Psoas muscle (tissue), 8 donors: ENCODE measurements at places on chromosomes 2 and 18. TPM values are rescaled to one million over a fixed set of nuclear protein-coding genes. Genes with fewer than 3 reads are reported as not detected.

- no peak for DNase-seq
These were observed 1104.0 kb upstream of the PIK3C3 start for GRCh38 chr18:40851014-40851429.

DNA sequence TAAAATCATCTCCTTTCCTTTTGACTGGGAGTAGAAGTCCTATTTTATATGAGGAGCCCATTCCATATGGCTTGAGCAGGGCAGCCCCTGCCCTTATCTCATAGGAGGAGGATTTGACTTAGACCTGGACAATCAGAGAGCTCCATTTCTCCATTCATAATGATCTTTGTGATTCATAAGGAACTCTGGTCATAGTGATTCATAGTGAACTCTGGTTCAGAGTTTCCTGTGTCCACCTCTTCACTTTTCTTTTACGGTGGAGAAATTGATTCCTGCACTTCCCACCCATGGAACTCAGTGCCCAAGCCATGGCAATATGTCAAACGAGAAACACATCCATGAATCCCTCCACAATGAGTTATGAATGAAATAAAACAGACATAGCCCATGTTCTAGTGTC lies 12.8 kb upstream of the MYO3B start:
- no peak for DNase-seq

The CCDC141 gene
- total RNA-seq: 12.3 TPM

The UCN gene
- not detected for total RNA-seq

- DNase-seq: no peak
These were observed 106.8 kb downstream of the GRB14 start for GRCh38 chr2:164514491-164514890.

The KIAA2012 gene
- total RNA-seq: not detected

- no peak for DNase-seq
These were observed 7.2 kb upstream of the DCTN1 start for GRCh38 chr2:74387346-74387745.

DNA sequence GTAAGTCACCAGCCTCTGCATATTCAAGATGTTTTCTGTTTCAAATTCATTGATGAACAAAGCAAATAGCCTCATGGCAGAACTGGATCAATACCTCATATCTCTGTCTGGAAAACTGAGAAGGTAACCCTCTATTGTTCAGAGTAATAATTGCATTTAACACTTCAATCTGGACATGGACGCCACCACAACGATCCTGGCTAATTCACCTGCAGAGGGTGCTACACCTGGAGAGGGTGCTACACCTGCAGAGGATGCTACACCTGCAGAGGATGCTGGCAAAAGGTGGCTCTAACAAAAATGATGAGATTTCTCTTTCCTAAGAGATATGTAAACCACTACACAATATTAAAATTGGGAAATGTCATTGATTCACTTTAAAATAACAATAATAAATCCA lies 183.1 kb upstream of the HNRNPA3 start:
- no peak for DNase-seq

GRCh38 chr2:217994776-217995274 lies 8.0 kb downstream of the TNS1 start:
- no peak for DNase-seq

The CHRND gene
- 58.8 TPM for total RNA-seq

GRCh38 chr2:5385596-5385995 lies 306.6 kb upstream of the SOX11 start:
- DNase-seq: no peak

GRCh38 chr2:199882667-199883066 lies 28.4 kb upstream of the C2orf69 start:
- no peak for DNase-seq

GRCh38 chr18:79772108-79772864 lies 25.5 kb upstream of the KCNG2 start:
- no peak for DNase-seq

DNA sequence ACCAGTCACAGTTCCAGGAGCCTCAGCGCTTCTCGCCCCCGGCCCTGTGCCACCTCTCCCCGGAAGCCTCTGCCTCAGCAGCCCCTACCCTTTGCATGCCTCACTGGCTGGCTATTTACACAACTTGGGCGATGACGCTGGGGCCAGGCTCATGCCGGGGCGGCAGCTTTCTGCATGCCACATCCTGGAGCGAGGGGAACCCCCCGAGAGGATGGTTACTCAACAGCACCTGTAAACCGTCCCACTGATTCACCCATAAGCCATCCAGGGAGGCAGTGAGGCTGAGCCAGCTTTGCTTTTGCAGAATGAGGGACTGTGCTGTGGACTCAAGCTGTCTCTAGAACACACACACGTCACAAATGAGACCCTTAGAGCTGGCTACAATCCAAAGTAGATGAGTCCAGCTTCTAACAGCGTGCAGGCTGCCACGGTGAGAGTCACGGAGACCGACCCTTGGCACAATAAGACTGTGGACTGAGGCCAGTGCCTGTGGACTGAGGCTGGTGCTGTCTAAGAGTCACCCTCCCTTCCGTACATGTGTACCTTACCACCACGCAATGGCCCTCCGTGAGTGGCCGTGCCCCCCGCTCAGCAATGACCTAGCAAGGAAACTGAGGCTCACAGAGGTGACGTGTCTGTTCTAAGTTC lies 45.6 kb upstream of the ODC1 start:
- DNase-seq: no peak

GRCh38 chr2:231123362-231123898 lies 1.4 kb downstream of the HTR2B start:
- no peak for DNase-seq

- no peak for DNase-seq
These were observed 36.7 kb downstream of the DNMT3A start for GRCh38 chr2:25304826-25305596.

The LRP2 gene
- not detected for total RNA-seq

The CAVIN2 gene
- total RNA-seq: 18.1 TPM

The EPB41L3 gene
- 6.0 TPM for total RNA-seq

GRCh38 chr18:71398531-71398930 lies 1109.7 kb downstream of the SOCS6 start:
- no peak for DNase-seq

DNA sequence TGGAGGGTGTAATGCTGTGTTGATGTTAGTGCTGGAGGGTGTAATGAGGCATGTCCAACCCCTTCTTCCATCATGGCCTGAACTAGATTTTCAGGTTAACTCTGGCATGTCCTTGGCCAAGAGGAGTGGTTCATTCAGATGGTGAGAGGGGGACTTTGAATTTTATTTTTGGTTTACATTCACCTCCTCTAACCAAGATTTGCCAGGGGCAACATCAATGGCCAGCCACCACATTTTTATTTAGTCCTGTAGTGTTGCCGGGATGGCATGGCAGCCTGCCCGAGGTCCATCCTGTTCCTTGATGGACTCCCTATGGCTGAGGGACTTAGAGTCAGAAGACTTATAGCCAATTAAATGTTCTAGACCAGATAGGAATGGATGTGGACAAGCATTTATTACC lies 484.6 kb upstream of the HS6ST1 start:
- DNase-seq: no peak

The CD8B gene
- 0.43 TPM for total RNA-seq

The COBLL1 gene
- total RNA-seq: 5.6 TPM

The GPAT2 gene
- total RNA-seq: 7.8 TPM

- no peak for DNase-seq
These were observed 79.3 kb upstream of the GLI2 start for GRCh38 chr2:120656273-120656950.

The EEF1B2 gene
- total RNA-seq: 862 TPM

The TXNDC2 gene
- total RNA-seq: not detected

The PDE1A gene
- total RNA-seq: 1.8 TPM

GRCh38 chr2:9967053-9967775 lies 15.7 kb downstream of the GRHL1 start:
- no peak for DNase-seq

The CLEC4F gene
- not detected for total RNA-seq

GRCh38 chr2:120177001-120177621 lies 46.1 kb downstream of the TMEM185B start:
- DNase-seq: peak; percentile 70

- DNase-seq: no peak
These were observed 53.4 kb downstream of the ADI1 start for GRCh38 chr2:3465844-3466481.

The SH2D6 gene
- not detected for total RNA-seq

DNA sequence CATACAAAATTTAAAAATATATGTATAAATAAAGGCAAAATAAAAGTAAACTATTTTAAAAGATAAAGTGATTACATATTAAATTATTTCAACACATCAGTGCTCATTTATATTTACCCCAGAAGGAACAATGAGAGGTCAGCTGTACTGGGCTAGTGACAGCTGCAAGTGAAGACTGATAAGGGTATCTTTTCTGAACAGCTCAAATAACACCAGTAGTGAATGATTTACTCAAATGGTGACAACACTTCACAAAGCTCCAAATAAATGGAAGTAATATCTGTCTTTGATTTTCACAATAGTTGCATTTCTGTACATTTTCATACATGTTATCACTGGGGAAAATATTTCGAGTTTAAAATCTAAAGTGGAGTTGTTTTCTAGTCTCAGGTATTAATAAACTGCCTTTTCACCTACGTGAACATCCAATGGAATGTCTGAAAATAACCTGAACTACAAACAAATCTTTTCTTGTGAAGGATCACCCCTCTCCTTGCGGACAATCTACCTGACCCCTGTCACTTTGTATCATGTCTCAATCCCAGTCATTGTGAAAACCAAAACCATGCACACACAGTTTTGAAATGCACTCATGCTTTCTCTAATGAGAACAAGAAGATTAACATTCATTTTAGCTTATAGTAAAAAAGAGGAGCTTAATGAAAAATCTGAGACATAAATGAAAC lies 1928.8 kb upstream of the CELF4 start:
- DNase-seq: no peak

The COL3A1 gene
- total RNA-seq: 71.7 TPM

GRCh38 chr2:207258263-207258991 lies 92.7 kb upstream of the KLF7 start:
- peak; percentile 69 for DNase-seq

The QPCT gene
- total RNA-seq: 10.6 TPM

- DNase-seq: no peak
These were observed 7.1 kb upstream of the PPP1R1C start for GRCh38 chr2:181978351-181979150.

DNA sequence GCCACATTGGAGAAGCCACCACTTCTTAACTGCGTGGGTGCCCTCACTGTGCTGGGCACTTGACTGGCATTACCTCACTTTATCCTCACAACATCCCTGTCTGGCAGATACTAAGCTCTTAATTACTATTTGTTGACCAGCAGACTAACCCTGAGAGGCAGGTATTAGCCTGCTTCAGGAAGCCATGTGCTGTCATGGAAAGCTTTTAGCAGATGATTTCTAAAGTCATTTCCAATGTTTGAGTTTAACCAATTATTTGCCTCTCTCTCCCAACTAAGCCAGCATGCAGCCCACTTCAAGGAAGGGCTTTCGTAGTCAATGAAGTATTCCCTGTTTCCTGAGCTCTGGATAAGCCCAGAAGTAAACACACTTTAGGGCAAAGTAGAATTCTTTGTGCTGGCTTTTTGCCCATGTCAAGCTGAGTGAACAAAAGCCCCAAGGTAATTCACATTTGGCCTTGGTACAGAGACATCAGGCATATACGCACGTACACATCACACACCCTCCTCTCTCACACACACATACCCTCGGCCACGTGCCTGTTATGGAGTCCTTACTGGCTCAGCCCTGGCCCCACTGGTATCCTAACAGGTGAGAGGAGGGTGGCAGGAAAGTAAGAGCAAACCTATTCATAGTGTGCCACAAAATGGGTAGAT lies 108.6 kb downstream of the C1D start:
- DNase-seq: no peak

GRCh38 chr2:102792568-102793208 lies 30.9 kb downstream of the TMEM182 start:
- no peak for DNase-seq

DNA sequence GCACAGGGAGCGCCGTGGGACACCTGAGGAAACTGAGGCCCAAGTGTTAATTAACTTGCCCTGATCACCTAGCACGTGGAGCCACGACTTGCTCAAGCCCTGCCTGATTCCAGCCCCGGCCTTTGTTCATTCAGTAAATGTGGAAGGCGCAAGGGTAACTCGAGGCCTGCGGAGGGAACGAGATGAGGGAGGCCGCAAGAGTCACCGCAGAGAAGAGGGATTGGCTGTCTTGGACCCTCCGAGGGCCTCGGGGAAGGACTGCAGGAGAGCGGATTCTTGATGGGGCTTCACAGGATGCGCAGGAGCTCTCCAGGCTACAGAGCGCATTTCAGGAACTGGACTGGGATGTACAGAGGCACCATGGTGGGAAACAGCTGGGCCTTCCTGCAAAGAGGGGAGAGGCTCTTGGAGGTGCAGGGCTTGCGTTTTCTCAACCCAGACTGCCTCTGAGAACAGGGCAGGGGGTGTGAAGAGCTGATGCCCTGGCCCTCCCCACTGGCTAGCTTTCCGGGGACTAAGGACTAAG lies 511 bp upstream of the ANKMY1 start:
- no peak for DNase-seq

The SCRN3 gene
- 44.4 TPM for total RNA-seq
